ENCODE measurements at places on chromosomes 2 and 18.

DNA sequence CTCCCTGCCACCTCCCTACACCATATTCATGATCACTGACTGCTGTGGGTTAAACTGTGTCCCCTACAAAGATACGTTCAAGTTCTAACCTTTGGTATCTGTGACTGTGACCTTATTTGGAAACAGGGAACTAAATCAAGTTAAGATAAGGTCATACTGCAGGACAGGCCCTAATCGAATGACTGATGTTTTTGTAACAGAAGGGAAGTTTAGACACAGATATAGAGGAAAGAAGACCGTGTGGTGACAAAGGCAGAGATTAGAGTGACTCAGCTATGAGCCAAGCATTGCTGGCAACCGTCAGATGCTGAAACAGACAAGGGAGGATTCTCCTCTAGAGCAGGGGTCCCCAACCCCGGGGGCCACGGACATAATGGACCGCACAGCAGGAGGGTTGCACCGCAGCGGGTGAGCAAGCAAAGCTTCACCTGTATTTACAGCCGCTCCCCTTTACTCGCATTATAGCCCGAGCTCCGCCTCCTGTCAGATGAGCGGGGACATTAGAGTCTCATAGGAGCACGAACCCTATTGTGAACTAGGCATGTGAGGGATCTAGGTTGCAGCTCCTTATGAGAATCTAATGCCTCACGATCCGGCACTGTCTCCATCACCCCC, 28.9 kb upstream of the RNF152 start:
- peak; percentile 15 for DNase-seq

- peak; percentile 84 for DNase-seq
Observed at GRCh38 chr2:12716282-12717190, at the start of gene TRIB2. Gene TRIB2 (plus strand): TSS chr2:12716936. CDS start chr2:12718308, 1,372 bp downstream.

- DNase-seq: no peak
Observed at GRCh38 chr2:77294474-77294873, 227.7 kb downstream of the LRRTM4 start.

DNA sequence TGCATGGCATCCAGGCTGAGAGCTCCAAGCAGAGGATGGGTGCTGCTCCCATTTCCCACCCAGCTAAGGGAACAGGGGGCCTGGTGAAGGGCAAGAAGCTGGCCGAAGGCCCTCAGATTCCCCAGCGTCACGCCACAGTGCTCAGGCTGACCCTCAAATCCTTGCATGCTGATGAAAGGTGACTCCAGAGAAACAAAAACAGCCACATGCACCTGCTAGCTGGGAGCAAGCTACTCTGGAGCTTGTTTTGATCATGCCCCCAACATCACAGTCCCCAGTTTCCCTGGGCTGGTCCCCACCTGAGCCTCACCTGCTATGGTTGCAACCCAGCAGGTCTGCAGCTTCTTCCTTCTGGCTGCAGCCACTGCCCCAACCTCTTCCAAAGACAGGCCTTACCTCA, 13.3 kb downstream of the RAB11FIP5 start:
- no peak for DNase-seq

GRCh38 chr2:174593574-174594203, 3.9 kb downstream of the WIPF1 start:
- DNase-seq: peak; percentile 84

DNA sequence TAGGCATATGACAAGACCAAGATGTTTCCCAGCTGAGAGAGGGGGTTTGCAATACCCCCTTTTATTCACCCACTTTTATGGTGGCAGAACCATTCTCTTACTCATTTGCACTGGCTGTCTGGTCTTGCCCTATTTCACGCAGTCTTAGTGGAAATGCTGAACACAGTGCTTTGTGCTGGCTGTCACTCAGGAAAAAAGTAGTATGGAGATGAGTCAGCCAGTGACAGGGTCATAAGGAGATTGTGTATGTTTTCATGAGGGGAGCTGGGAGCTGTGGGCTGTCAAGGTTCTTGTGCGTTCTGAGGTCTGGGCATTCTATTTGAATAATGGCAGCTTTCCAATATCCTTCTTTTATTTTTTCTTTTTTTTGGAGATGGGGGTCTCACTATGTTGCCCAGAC, 10.9 kb upstream of the CNRIP1 start:
- peak; percentile 57 for DNase-seq

DNA sequence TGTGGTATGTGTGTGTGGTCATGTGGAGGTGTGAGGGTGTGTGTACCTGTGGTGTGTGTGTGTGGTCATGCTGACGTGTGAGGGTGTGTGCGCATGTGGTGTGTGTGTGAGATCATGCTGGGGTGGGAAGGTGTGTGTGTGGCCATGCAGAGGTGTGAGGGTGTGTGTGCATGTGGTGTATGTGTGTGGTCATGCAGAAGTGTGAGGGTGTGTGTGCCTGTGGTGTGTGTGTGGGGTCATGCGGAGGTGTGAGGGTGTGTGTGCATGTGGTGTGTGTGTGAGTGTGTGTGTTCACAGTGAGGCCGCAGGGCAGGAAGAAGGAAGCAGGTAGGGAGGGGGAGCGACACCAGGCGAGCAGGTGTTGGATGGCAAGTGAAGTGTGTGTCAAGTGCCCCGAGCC, 259.0 kb downstream of the LOXHD1 start:
- DNase-seq: no peak

All from IMR-90 (cell line).